ENCODE measurements at places on chromosomes 1 and 21. TPM values are rescaled to one million over a fixed set of nuclear protein-coding genes. Genes with fewer than 3 reads are reported as not detected.

Gene REN
- not detected for total RNA-seq

Gene OR2T29
- total RNA-seq, result not detected

Gene GLMN
- 5.8 TPM for total RNA-seq

Gene KRTAP25-1
- not detected for total RNA-seq

Gene RNU1-1
- total RNA-seq, result 2,260 TPM

Gene TMEM81
- total RNA-seq, result 3.8 TPM

Gene TNFSF4
- 0.71 TPM for total RNA-seq

Gene HEYL
- total RNA-seq, result 12.4 TPM

Gene CENPF
- 0.22 TPM for total RNA-seq

Gene CTBS
- total RNA-seq, result 6.9 TPM

Gene KDM5B
- 18.5 TPM for total RNA-seq

Gene RNF223
- total RNA-seq, result not detected

Gene SMCP
- not detected for total RNA-seq

Gene C1QA
- total RNA-seq, result 16.4 TPM

Gene PCBP3
- 1.2 TPM for total RNA-seq

Gene RIPK4
- not detected for total RNA-seq

Gene FNBP1L
- total RNA-seq, result 23.7 TPM

Gene LYSMD1
- total RNA-seq, result 11.4 TPM

Gene GSTM4
- 29.9 TPM for total RNA-seq

Gene FAM229A
- total RNA-seq, result 2.4 TPM

Gene KRTAP7-1
- not detected for total RNA-seq

Gene BMP8A
- total RNA-seq, result not detected

Gene DNASE2B
- total RNA-seq, result not detected

Gene DFFA
- 20.7 TPM for total RNA-seq

Gene NUDT17
- total RNA-seq, result 4.6 TPM

Gene ZNF593OS
- not detected for total RNA-seq

Gene OLFML2B
- 4.4 TPM for total RNA-seq

Gene SPRR2F
- total RNA-seq, result not detected

Gene KCNE1
- 4.7 TPM for total RNA-seq

Gene TPTE
- not detected for total RNA-seq

Gene AGO1
- total RNA-seq, result 26.4 TPM

Gene MIXL1
- not detected for total RNA-seq

Gene GJB4
- not detected for total RNA-seq

Gene C1orf87
- not detected for total RNA-seq

Gene UTS2
- not detected for total RNA-seq

Gene AMY1B
- total RNA-seq, result not detected

Gene KIRREL1
- total RNA-seq, result 9.0 TPM

Gene COL16A1
- total RNA-seq, result 29.6 TPM

Gene ASCL5
- total RNA-seq, result not detected

Gene TCP10L
- 2.3 TPM for total RNA-seq

Gene CLDN17
- not detected for total RNA-seq
